ENCODE measurements at places on chromosomes 5 and 9.

DNA sequence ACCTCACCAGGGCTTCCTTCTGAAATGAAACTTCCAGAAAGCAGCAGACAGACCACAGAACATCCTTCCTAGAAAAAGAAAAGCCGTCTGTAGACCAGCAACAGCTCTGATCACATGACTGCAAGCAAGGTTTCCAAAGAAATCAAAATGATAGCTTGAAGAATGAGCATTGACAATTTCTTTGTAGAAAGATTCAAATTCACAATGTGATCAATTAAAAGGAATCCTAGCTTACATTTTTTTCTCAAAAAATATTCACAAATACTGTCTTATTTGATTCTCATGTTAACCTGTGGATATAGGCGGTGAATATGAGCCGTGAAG is 144.9 kb downstream of the MTX3 start:
- no peak for DNase-seq

DNA sequence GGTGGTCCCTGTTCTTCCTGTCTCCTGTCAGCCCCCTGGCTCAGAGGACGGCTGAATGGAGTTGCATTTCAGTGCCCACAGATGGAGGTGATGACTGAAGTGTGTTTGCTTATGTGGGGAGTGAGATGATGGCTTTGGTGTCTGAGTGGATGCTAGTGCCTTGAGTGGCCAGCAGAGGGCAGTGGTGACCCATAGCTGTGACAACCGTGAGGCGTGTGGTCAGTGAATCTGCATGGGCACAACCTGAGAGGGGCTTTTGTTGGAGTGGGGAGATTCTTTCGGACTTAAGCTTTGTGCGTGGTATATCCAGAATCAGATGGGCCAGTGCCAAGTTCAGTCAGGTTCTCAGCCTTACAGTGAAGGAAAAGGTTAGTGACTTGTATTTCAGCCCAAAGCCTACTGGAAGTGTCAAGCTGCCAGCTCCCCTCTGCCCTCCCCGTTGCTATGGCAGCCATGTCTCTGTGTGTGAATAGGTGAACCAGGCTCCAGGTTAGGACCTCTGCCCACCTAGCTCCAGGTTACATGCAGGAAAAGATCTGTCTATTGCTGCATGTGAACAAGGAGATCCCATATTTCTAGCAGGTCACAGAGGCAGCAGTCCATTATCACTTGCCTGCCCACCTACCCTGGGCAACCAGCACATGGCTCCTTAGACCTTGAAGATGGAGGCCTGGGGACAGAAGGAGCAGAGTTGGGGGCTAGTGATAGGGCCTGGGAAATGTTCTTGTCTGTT is 14.7 kb upstream of the CXXC5 start:
- DNase-seq: peak; percentile 43

DNA sequence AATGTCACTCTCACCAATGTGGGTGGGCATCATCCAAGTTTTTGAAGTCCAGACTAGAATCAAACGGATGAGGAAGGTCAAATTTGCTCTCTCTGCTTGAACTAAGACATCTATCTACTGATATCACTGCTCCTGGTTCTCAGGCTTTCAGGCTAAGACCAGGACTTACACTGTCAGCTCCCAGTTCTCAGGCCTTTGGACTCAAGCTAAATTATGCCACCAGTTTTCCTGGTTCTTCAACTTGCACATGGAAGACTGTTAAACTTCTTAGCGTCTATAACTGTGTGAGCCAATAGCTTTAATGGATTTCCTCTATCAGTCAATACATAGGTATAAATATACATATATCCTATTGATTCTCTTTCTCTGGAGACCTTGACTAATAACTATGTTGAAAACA is 35.3 kb downstream of the LYRM7 start:
- no peak for DNase-seq

DNA sequence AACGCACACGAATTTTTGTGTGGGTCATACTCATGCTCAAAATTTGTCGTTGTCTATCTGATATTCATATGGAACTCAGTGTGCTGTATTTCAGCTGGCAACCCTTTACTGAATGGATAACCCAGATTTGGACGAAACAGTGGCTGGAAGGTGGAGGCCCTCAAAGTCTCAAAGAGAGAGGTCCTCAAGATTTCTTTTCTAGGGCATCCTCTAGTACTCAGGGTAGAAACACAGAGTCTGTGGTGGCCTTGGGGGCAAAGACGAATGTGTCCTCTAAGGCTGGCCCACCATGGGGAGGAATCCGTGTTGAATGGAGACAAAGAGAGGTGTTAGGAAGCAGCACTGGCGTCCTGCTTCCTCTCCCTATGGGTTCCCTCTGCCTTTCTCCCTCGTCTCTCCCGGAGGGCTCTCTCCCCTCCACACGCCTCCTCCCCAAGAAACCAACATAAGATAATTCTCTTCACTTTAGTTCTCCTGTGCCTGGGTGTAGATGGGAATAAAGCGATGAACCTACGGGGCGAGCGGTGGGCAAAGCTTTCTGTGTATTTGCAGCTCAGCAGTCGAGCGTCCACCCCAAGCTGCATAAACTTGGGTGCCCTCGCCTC is 333.7 kb downstream of the CWC27 start:
- no peak for DNase-seq

GRCh38 chr5:148747536-148747906 is 78.9 kb upstream of the ADRB2 start:
- DNase-seq: no peak

DNA sequence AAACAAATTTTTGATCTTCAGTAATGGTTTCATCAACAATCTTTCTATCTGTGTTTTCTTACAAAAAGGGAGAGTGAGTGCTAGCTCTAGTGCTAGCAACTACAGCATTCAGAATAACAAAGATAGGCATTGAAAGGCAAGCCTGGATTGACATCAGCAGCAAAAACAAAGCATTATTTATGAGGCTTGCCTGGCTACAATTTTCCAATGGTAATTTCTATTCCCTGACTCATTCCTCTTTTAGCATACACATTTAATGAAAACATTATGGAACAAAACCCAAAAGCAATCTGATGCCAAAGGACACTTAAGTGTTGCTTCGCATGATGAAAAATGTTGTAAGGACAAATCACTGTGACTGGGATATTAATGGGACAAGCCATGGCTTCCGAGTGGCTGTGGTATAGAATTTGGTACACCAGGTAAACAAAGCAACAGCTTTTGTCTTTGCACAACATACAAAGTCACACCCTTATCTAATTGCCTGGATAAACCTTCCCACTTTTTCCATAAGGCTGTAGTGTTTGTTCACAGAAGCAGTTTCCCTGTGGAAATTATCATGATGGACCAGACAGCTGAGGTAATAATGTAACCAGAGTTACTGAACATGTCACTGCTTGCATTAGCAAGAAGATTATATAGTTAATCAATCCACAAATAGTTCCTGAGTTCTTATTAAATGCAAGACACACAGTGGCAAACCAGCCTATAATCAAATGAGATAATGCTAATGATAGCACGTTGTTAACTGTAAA is 179.8 kb upstream of the EDIL3 start:
- peak; percentile 71 for DNase-seq

DNA sequence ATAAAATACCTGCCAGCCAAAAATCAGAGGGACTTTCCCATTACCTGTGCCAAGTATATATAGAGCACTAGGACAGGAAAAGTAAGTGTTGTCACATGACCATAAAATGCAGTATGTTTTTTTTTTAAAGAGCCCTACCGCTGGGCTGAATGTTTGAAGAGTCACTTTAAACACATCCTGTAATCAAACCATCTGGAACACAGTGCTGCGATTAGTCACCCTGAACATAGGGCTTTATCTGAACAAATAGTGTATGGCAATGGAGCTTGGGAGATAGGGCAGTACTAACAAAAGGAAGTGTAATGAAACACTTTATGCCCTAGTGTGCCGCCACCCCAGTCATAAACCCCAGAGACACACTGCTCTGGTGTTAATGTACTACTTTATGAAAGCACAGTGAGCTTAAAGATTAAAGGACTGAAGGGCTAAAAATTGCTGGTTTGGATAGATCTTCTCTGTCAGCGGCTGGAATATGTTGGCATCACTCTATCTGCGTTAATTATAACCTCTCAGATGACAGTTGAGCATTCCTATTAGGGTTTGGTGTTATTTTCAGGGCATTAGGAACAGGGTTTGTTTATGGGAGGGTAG is 90.4 kb downstream of the ZNF608 start:
- peak; percentile 85 for DNase-seq

- no peak for DNase-seq
Measured at GRCh38 chr5:177010153-177010552, 3.6 kb upstream of the UIMC1 start.

DNA sequence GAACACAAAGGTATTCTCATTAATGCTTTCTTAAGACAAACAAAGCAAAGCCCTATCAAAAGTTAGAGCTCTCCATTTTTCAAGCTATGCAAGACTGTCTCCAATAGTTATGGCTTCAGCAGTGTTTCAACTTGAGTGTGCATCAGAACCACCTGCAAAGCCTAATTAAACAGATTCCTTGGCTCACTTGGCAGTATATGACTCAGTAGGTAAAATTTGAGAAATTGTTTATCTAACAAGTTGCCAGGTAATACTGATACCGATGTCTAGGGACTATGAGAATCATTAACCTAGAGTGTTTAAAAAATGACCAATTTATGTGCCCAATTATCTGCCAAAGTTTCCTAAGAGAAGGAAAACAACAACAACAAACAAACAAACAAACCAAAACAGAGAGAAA is 60.3 kb upstream of the PARP8 start:
- no peak for DNase-seq

DNA sequence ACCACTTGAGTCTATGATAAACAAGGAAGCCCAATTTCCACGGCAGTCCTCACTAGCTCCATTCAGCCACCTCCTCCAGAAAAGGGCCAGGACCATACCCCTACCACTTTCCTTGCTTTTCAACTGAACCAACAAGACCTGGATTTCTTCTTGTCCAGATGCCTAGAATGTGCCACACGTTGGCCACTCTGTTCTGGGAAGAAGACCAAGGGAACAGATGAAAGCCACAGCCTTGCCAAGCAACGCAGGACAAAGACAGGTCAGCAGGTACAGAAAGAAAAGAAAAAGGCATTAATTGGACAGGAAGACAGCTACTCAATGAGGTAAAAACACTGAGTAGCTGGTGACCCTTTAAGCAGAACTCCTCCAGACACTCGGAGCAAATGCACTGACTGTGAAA is 2.2 kb downstream of the CCNJL start:
- no peak for DNase-seq

DNA sequence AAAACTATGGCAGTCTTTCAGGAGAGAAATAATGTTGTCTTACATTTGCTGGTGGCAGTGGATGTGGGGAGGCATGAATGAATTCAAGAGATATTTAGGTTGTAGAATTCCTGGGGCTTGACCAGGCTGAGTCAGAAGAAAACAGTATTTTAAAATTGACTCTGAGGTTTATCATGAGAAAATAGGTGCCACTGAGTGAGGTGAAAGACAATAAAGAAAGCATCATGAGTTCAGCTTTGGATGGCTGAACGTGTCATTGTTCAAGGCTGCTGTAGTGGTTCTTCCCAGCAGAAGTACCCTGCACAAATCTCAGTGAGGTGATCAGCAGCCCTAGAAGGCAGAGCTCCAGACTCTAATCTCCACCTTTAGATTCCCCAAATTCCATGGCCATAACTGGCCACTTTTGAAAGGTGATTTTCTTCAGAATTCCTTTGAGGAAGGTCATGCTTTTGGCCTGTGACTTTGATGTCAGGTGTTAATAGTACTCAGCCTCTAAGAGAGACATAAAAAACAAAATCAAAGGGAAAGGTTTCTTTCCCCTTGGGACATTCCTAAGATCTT is 395.4 kb downstream of the NTRK2 start:
- DNase-seq: no peak

GRCh38 chr5:111158105-111158744 is 66.0 kb upstream of the CAMK4 start:
- peak; percentile 17 for DNase-seq

- no peak for DNase-seq
Measured at GRCh38 chr5:36301858-36302603, at the start of gene RANBP3L. TSS of gene RANBP3L (minus strand) at chr5:36301902. CDS start at chr5:36301416, 486 bp downstream.

DNA sequence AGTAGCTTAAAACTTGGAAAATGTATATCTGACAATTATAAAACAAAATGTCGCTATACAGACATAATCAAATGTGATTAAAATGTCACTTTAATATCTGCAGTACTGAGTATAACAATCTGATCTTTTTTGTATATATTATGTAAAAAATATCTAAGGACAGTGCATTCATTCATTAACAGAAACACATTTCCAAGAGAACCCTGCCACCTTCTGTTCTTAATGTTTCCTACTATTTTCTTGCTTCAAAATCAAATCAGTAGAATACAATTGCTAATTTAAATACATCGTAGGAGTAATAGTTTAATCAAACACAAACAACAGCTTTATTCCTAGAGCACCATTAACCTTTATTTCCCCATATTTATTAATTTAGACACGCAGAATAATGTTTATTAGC is 142.6 kb upstream of the ST8SIA4 start:
- DNase-seq: no peak

DNA sequence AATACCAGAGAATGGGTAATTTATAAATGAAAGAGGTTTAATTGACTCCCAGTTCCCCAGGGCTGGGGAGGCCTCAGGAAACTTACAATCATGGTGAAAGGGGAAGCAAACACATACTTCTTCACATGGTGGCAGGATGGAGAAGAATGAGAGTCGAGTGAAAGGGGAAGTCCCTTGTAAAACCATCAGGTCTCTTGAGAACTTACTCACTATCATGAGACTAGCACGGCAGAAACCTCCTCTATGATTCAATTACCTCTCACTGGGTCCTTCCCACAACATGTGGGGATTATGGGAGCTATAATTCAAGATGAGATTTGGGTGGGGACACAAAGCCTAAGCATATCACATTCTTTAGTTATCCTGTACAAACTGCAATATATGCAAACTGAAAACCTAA is 609.4 kb downstream of the MTRR start:
- no peak for DNase-seq

DNA sequence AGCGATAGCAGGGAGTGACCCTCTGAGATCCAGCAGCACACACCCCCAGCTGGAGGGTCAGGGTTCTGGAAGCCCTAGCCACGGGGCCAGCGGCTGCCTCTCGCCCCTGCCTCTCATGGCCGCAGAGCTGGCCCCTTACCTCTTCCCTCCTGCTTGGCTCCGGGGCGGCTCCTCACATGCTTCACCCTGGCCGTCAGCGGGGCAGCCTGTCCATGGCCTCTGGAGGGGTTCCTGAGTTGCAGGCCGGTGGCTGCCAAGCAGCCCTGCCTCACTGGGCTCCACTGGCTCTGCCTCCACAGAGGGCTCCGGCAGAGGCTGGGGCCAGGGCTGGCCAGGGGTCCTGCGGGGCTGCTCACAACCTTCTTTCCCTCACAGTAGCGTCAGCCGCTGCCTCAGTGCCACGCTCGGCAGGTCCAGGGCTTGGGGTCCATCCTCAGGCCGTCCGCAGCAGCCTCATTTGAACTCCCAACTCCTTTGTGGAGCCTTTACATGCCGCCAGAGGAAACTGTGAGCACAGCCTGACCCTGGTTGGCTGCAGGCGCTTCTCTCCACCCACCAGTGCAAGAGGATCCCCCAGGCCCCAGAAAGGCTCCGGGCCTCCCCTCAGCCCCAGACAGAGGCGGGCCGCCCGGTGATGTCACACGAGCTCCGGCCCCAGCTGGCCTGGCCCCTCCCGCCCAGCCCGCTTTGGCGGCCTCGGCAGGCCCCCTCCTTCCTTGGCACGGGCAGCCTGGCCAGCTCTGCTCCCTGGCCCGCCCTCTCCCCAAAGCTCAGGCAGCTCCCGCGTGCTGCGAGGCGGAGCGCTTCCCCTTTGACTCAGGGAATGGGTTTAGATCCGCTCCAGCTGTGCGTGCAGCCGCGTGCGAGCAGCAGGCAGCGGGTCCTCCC is at the start of gene ANGPTL2:
ANGPTL2 (minus strand) TSS at position 460 of the 888 bp plus-strand sequence. CDS start 13,904 bp downstream, outside the sequence.
- DNase-seq: no peak

Data from NCI-H1417 treated with DMSO at 0.1 percent for 48 hours (cell line).